ENCODE measurements at places on chromosomes 16 and 17. TPM values are rescaled to one million over a fixed set of nuclear protein-coding genes. Genes with fewer than 3 reads are reported as not detected.

The OVCA2 gene
- 12.6 TPM for polyA plus RNA-seq

DNA sequence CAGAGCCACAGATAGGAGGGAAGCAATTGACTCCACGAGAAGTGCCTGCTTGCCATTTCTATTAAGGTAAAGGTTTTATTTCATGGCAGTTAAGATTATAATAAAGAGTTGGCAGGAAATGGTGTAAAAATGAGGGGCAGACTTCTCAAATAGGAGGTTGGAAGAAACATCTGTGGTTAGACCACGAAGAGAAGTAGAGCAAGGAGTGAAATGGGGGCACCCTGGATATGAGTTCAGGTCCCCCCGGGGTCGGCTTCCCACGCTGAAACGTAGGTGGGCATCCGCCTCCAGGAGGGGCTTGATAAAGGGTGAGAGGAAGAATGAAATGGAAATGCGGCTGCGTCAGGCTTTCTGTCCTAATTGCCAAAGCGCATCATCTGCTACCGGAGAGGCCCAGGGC is 209.1 kb downstream of the MAF start:
- no peak for DNase-seq

- no peak for DNase-seq
Measured at GRCh38 chr16:23902748-23903414, 67.1 kb downstream of the PRKCB start.

- DNase-seq: peak; percentile 8
Measured at GRCh38 chr17:60229188-60229802, 79.5 kb downstream of the CA4 start.

- DNase-seq: no peak
Measured at GRCh38 chr17:75601057-75601987, 13.7 kb downstream of the MYO15B start.

GRCh38 chr16:10943064-10943353 is 741 bp upstream of the DEXI start:
- DNase-seq: no peak

Data from hindlimb muscle (tissue), 1 donor.